ENCODE measurements at places on chromosomes 7 and 10. TPM values are rescaled to one million over a fixed set of nuclear protein-coding genes. Genes with fewer than 3 reads are reported as not detected.

The PLCE1 gene
- 3.7 TPM for polyA plus RNA-seq

The IGFBP3 gene
- 17,601 TPM for polyA plus RNA-seq

The RAB19 gene
- polyA plus RNA-seq = not detected

The PITX3 gene
- polyA plus RNA-seq = not detected

The ADRA2A gene
- polyA plus RNA-seq = 18.9 TPM

The WASHC2A gene
- 26.8 TPM for polyA plus RNA-seq

The VENTX gene
- not detected for polyA plus RNA-seq

The TCTN3 gene
- 58.3 TPM for polyA plus RNA-seq

The TAC1 gene
- polyA plus RNA-seq = not detected

The NME8 gene
- polyA plus RNA-seq = not detected

The DPP6 gene
- polyA plus RNA-seq = not detected

DNA sequence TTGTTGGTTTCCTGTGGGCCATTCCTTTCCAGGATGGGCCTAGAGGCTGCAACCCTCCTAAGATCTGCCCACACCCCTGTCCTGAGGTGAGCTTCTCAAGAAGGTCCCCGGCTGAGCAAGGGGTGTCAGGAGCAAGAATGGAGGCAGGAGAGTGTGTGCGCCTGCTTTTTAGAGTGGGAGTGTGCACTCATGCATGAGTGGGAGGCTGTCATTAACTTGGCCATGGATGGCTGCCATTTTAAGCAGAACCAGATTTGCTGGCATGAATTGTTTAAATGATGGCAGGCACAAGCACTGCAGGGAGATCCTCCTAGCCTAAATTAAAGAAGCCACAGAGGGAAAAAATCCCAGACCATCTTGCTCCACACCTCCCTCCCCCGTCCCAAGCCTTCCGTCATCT lies 2.9 kb upstream of the SGPL1 start:
- H3K4me1 ChIP-seq = peaks cover 21% of the 10 kb centered on the region
- no peaks in the 10 kb centered on the region for H3K27me3 ChIP-seq
- H3K4me3 ChIP-seq = no peak overlapping the region
- 0 out of 2 replicates have a peak, but pooled peaks cover 3% of the 10 kb centered on the region for H3K36me3 ChIP-seq

DNA sequence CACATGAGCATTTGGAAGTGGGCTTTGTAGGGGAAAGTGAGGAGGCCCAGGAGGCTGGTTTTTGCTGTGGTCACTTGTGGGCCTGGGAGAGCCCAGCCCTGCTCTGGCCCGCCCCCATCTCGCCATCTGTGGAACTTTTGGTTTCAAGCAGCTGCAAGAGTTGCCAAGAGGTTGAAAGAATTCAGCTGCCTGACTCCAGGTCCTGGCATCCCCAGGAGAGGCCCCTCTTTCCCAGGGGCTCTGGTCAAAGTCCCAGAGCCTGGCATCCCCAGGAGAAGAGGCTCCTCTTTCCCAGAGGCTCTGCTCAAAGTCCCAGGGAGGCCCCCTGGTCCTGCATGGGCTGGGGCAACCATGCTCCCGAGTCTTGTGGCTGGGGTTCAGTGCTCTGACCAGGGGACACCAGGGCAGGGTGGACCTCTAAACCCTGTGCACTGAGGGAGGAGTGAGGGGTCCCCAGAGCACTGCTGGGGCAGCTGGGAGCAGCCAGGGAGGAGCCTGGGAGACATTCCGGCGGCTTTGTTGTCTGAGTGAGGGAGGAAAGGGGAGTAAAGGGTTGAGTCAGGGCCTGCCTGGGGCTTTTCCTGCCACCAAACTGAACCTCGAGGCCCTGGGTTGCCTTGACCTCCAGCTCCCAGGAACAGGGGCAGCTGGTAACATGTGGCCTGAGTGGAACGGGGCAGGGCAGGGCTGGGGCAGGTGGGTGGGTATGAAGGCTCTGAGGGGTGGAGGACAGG lies 27.7 kb upstream of the CSGALNACT2 start:
- H3K4me1 ChIP-seq = peaks cover 3% of the 10 kb centered on the region
- peak; percentile 81 for DNase-seq
- no peaks in the 10 kb centered on the region for H3K27me3 ChIP-seq
- no peak overlapping the region for H3K27ac ChIP-seq

DNA sequence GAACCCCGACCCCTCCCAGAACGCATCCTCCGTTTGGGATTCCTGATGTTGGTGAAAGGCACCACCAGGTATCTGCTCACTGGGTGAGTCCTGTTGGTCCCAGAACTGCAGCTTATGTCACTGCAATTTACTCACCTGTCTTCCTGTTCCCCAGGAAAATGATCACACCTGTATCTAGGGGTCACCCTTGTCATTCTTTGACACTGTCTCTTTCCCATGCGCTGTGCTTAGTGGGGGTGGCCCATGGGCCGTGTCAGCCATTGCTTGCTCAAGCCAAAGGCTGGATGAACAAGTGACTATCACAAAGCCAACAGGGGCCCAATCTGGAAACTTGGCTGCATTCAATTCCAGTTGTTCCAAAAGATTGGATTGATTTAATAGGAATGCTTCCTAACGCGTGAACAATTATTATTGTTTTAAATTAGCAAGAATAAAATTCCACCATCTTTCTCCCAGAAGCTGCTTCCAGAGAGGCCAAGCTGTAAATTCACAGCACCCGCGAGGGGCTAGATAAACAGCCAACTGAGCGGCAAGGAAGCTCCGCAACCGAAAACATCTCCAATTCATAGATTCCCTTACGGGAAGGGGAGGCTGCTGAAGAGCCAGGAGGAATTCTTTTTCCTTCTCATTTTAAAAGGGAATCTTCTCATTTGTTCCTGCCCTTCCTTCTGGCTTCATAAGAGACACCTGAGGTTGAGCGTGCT lies 134.8 kb upstream of the ZMIZ1 start:
- no peak overlapping the region for H3K27ac ChIP-seq
- H3K4me1 ChIP-seq = peaks cover 23% of the 10 kb centered on the region
- no peaks in the 10 kb centered on the region for H3K27me3 ChIP-seq
- DNase-seq = no peak
- no peaks in the 10 kb centered on the region for H3K36me3 ChIP-seq

DNA sequence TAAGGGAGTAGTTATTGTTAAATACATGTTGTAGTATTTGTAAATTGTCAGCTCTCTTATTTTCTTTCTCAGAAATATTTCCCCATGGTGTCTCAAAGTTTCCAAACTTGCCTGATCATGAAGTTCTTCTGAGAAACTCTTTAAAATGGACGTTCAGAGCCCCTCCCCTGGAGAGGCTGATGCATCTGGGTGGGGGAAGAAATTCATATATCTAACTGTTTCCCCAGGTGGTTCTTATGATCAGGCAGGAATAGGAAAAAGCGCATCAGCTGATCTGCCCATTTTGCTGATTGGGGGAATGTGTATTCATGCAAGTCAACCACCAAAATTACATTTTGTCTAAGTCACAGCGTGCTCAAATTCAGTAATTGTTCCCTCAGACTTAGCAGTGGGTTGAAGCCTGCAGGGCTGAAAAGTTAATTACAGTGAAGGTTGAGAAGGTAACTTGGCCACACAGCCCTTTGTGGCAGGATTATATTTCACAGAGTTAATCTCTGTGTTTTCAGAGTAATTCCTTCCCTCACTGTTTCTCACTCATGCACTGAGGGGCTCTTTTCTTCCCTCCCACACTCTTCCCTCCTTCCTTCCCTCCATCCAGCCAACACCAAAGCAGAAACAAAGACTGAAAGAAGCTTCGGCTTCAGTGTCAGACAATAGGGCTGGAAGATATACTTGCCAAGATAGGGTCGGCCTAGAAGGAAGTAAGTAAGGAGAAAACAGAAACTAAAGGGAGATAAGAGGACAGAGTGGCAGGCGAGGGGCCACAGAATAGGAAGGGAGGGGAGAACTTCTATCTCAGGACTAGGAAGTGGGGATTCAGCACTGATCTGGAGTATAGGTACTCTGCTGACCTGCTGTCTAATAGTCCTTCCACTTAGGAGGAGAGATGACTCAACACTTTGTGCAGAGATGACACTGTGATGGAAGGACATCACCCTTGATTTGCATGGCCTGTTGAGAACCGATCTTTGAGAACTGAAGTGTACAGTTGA lies 50.5 kb upstream of the STARD3NL start:
- no peaks in the 10 kb centered on the region for H3K27me3 ChIP-seq
- H3K36me3 ChIP-seq = no peaks in the 10 kb centered on the region
- H3K4me1 ChIP-seq = no peaks in the 10 kb centered on the region
- no peak overlapping the region for H3K27ac ChIP-seq
- no peak for DNase-seq
- H3K4me3 ChIP-seq = no peak overlapping the region

- H3K4me1 ChIP-seq = no peaks in the 10 kb centered on the region
- H3K27me3 ChIP-seq = no peaks in the 10 kb centered on the region
- DNase-seq = no peak
- H3K36me3 ChIP-seq = peaks cover 48% of the 10 kb centered on the region
These were observed 6.3 kb upstream of the CFAP70 start for GRCh38 chr10:73364964-73365363.

DNA sequence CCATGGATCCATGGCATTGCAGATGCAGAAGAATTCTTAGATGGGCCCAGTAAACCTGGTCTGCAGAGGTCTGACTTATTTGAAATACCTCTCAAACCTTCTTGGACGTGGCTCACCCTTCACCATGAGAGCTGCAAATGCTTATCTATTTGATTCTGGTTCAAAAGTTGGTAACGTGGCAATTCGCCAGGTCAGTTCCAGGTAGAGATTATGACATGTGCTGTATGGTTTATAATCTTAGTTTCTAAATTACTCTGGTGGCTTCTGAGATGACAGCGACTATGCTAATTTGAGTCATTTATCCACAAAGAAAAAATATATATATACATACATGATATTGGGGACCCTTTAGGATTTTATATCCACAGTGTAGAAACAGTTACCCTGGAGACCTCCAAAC lies 68.8 kb downstream of the NRP1 start:
- H3K27me3 ChIP-seq = no peaks in the 10 kb centered on the region
- DNase-seq = no peak
- H3K27ac ChIP-seq = peak overlapping the region; percentile 97
- peaks cover 32% of the 10 kb centered on the region for H3K4me1 ChIP-seq

DNA sequence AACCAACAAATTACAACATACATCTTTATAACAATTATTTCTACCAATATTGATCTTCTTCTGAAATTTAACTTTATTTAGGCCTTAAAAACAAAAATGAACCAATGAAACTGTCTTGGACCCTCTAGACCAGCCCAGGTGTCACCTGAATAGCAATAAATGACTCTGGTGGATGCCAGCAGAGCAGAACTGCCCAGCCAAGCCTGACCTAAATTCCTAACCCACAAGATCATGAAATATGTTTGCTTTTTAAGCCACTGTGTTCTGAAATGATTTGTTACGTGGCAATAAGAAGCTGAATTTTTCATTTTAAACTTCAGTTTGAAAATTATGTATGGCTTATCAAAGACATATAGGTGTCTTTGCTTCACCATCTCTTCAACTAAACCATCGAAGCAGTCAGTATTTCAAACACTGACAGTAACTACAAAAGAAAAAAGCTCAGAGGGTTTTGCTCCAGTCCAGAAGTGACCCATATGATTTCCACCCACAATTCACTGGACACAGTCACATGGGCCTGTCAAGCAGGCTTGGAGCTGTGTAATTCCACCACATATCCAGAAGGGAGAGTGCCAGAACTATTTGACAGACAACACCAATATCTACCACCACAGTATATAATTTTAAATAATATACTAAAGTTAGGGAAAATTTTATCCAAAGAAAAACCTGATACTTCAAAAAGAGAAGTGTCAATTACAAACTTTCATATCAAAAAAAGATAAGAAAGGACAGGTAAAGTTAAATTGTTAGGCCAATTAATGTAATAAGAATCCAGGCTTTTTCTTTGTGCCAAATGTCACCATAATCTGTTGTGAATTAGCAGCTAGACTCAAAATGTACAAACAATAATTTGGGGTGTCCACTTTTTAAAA lies 94.5 kb downstream of the KMT2C start:
- H3K27me3 ChIP-seq = no peaks in the 10 kb centered on the region
- peak; percentile 81 for DNase-seq
- no peak overlapping the region for H3K4me3 ChIP-seq
- no peaks in the 10 kb centered on the region for H3K36me3 ChIP-seq
- peaks cover 12% of the 10 kb centered on the region for H3K4me1 ChIP-seq

GRCh38 chr7:156327916-156328315 lies 312.7 kb upstream of the RNF32 start:
- no peaks in the 10 kb centered on the region for H3K27me3 ChIP-seq
- H3K27ac ChIP-seq = no peak overlapping the region
- DNase-seq = no peak

GRCh38 chr7:143987513-143987912 lies 12.6 kb upstream of the OR6B1 start:
- DNase-seq = no peak
- H3K36me3 ChIP-seq = no peaks in the 10 kb centered on the region
- H3K27me3 ChIP-seq = no peaks in the 10 kb centered on the region
- no peak overlapping the region for H3K4me3 ChIP-seq

- DNase-seq = peak; percentile 81
- peaks cover 43% of the 10 kb centered on the region for H3K4me1 ChIP-seq
- H3K27ac ChIP-seq = peak overlapping the region; percentile 78
These were observed 196.8 kb downstream of the PTN start for GRCh38 chr7:137146552-137147337.

GRCh38 chr7:129499999-129500398 lies 2.3 kb upstream of the SMKR1 start:
- DNase-seq = no peak
- H3K27me3 ChIP-seq = no peaks in the 10 kb centered on the region
- no peak overlapping the region for H3K4me3 ChIP-seq
- no peaks in the 10 kb centered on the region for H3K4me1 ChIP-seq
- H3K27ac ChIP-seq = no peak overlapping the region
- H3K36me3 ChIP-seq = no peaks in the 10 kb centered on the region

GRCh38 chr10:70130878-70131559 lies 1.6 kb downstream of the AIFM2 start:
- H3K27ac ChIP-seq = peak overlapping the region; percentile 78
- no peaks in the 10 kb centered on the region for H3K27me3 ChIP-seq
- peak; percentile 92 for DNase-seq
- no peak overlapping the region for H3K4me3 ChIP-seq
- no peaks in the 10 kb centered on the region for H3K36me3 ChIP-seq

GRCh38 chr7:110186334-110186733 lies 904.6 kb upstream of the LRRN3 start:
- H3K4me3 ChIP-seq = no peak overlapping the region
- H3K27me3 ChIP-seq = no peaks in the 10 kb centered on the region
- no peak overlapping the region for H3K27ac ChIP-seq
- no peaks in the 10 kb centered on the region for H3K4me1 ChIP-seq
- no peaks in the 10 kb centered on the region for H3K36me3 ChIP-seq
- no peak for DNase-seq
